Foreskin keratinocyte (primary cell): ENCODE measurements at places on chromosomes 7 and 10. TPM values are rescaled to one million over a fixed set of nuclear protein-coding genes. Genes with fewer than 3 reads are reported as not detected.

Gene DKK1
- 228 and 406 TPM in 2 replicates for total RNA-seq

Gene AGAP6
- 5.6 and 7.7 TPM in 2 replicates for total RNA-seq

Gene PDIA4
- total RNA-seq: 261 and 283 TPM in 2 replicates

Gene BNIP3
- 31.1 and 37.9 TPM in 2 replicates for total RNA-seq

Gene PRKAR2B
- total RNA-seq: not detected in 2 replicates

Gene INMT
- total RNA-seq: not detected in 2 replicates

Gene FANK1
- 4.1 and 5.8 TPM in 2 replicates for total RNA-seq

Gene CCDC172
- not detected in 2 replicates for total RNA-seq
